Fibroblast of lung (primary cell): ENCODE measurements at places on chromosomes 11 and 22.

GRCh38 chr11:3995949-3996554 is 98.5 kb upstream of the RRM1 start:
- H3K4me3 ChIP-seq, result no peak overlapping the region
- no peak overlapping the region for H3K27ac ChIP-seq
- DNase-seq, result no peak
- no peaks in the 10 kb centered on the region for H3K4me1 ChIP-seq

DNA sequence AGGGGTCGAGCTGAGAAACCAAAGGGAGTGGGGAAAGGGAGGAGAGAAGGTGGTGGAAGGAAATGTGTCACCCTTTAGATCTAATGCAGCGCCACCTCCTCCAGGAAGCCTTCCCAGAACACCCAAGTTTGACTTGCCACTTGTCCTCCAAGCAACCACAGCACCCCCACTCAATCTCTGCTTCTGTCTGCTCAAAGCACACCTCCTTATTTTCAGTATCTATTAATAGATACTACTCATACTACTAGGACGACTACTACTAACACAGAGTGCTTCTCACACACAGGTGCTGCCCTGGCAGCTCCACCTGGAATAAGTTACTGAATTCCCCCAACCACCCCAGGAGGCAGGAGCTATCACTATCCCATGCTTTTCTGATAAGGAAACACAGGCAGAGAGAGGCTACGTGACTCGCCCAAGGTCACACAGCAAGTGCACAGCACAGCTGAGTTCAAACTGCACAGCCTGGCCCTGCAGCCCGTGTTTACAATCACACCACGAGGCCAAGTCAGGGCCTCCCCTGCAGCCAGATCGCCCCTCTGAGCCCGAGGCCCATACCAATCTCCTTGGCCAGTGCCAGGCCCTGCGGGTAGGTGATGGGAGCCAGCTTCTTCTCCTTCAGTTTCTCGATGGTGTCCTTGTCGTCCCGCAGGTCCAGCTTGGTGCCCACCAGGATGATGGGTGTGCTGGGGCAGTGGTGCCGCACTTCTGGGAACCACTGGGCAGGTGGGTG is 13.2 kb downstream of the RAC2 start:
- no peak overlapping the region for H3K4me3 ChIP-seq
- H3K27me3 ChIP-seq, result no peaks in the 10 kb centered on the region
- peaks cover 18% of the 10 kb centered on the region for H3K4me1 ChIP-seq
- no peaks in the 10 kb centered on the region for H3K36me3 ChIP-seq
- no peak overlapping the region for H3K27ac ChIP-seq
- DNase-seq, result peak; percentile 7

GRCh38 chr11:132844956-132845696 is 687.2 kb downstream of the OPCML start:
- no peaks in the 10 kb centered on the region for H3K27me3 ChIP-seq
- peak; percentile 93 for DNase-seq
- H3K4me3 ChIP-seq, result no peak overlapping the region
- H3K36me3 ChIP-seq, result no peaks in the 10 kb centered on the region
- no peak overlapping the region for H3K27ac ChIP-seq

DNA sequence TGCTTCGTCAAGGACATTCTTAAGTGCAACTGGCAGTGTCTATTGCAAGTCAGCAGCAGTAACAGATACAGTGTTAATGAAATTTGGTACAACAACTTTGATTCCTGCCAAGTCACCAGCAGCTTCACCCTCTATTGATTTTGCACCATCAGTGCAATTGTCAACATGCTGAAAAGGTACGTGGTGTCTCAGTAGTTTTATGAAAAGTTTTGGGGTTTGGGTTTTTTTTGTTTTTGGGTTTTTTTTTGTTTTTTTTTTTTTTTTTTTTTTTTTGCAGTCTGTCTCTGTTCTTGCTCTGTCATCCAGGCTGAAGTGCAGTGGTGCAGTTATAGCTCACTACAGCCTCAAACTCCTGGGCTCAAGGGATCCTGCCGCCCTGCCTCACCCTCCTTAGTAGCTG is 19.1 kb upstream of the GRIK4 start:
- H3K36me3 ChIP-seq, result no peaks in the 10 kb centered on the region
- no peaks in the 10 kb centered on the region for H3K27me3 ChIP-seq
- no peaks in the 10 kb centered on the region for H3K4me1 ChIP-seq
- DNase-seq, result no peak

GRCh38 chr22:17258015-17258787 is 39.0 kb upstream of the ADA2 start:
- H3K36me3 ChIP-seq, result no peaks in the 10 kb centered on the region
- H3K4me3 ChIP-seq, result no peak overlapping the region
- H3K27ac ChIP-seq, result no peak overlapping the region
- H3K27me3 ChIP-seq, result no peaks in the 10 kb centered on the region
- no peaks in the 10 kb centered on the region for H3K4me1 ChIP-seq

GRCh38 chr11:12042215-12042676 is 33.8 kb upstream of the DKK3 start:
- no peak overlapping the region for H3K4me3 ChIP-seq
- H3K4me1 ChIP-seq, result peaks cover 24% of the 10 kb centered on the region
- H3K27me3 ChIP-seq, result no peaks in the 10 kb centered on the region
- peak; percentile 98 for DNase-seq
- H3K36me3 ChIP-seq, result no peaks in the 10 kb centered on the region
- peak overlapping the region; percentile 76 for H3K27ac ChIP-seq

DNA sequence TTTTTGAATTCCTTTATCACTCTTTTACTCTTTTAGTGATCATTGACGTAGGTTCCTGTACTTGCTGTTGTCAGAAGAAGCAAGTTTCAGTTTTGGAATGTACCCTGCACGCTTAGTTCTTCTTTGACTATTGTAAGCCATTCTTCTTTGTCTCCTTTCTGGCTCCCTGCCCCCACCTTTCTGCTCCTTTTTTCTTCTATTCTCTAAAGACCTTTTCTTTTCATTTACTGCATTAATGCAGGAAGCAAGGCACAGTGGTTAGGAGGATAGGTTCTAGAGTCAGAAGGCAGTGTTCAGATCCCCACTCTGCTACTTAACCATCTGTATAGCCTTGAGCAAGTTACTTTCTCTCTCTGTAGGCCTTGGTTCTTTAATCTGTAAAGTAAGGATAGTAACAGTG is 33.7 kb upstream of the RAG2 start:
- H3K27me3 ChIP-seq, result no peaks in the 10 kb centered on the region
- no peaks in the 10 kb centered on the region for H3K4me1 ChIP-seq
- no peak for DNase-seq
- H3K4me3 ChIP-seq, result no peak overlapping the region
- no peaks in the 10 kb centered on the region for H3K36me3 ChIP-seq
- H3K27ac ChIP-seq, result no peak overlapping the region

GRCh38 chr11:58844361-58845005 is at the start of gene GLYATL2:
GLYATL2 (minus strand) TSS chr11:58844704; CDS start chr11:58839612, 5,092 bp downstream.
- no peaks in the 10 kb centered on the region for H3K4me1 ChIP-seq
- no peak within 1 kb of the TSS for H3K27ac ChIP-seq
- no peak within 1 kb of the TSS for H3K4me3 ChIP-seq
- H3K27me3 ChIP-seq, result no peaks in the 10 kb centered on the region
- no peak for DNase-seq

- H3K4me1 ChIP-seq, result no peaks in the 10 kb centered on the region
- no peak overlapping the region for H3K27ac ChIP-seq
- no peak for DNase-seq
These were observed 1157.5 kb downstream of the BRD1 start for GRCh38 chr22:48669986-48670716.

DNA sequence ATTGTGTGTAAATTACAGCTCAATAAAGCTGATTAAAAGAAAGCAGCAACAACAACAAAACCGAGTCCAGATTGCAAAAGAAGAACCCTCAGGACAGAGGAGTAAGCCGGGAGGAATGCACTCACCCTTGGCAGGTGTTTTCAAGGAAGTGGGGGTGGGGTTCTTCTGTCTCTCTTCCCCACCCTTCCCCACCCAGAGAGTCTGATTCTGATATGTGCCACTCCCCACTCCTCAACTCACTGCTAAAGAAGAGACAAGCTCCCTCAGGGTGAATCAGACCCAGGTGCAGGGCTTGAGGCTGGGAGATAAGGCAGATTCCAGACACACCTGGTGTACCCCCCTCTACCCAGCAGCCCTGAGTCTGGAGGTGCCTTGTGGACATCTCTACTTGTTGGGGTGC is 38.4 kb upstream of the PHF21A start:
- H3K27ac ChIP-seq, result no peak overlapping the region
- H3K36me3 ChIP-seq, result no peaks in the 10 kb centered on the region
- no peaks in the 10 kb centered on the region for H3K4me1 ChIP-seq
- H3K4me3 ChIP-seq, result no peak overlapping the region
- H3K27me3 ChIP-seq, result peaks cover 35% of the 10 kb centered on the region
- DNase-seq, result no peak

DNA sequence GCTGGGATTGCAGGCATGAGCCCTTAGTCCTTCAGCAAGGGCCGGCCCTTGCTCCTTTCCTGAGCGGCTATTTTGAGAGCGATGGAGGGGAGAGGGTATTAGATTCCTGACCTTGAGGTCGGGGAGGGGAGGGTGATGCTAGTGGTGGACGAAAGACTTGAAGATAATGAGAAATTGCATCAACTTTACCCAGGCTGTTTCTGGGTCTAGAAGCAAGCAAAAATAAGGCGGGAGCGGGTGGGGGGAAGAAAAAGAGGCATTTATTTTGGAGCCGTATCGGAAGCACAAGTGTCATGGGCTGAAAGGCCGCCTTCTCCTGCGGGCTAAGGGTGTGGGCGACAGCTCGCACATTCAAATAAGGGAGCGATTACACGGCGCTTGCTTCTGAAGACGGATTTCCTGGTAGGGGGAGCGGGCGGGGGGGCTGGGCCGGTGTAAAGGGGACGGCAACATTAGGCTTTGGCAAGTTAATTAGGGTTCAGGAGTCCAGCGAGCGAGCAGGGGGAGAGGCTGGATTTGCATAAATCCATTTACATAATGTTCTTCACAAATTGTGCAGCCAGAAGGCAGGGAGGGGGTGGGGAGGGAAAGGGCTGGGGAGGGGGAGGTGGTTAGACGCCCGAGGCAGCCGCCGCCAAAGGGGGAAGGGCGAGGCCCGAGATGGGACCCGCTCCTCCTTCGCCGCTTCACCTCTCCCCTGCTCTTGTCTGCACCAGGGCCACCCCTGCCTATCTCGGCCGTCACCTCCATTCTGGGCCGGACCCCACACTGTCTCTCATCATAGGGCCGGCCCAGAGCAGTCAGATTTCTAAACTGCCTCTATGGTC is 245.9 kb downstream of the MIAT start:
- H3K4me3 ChIP-seq, result no peak overlapping the region
- DNase-seq, result no peak
- no peaks in the 10 kb centered on the region for H3K36me3 ChIP-seq
- H3K4me1 ChIP-seq, result no peaks in the 10 kb centered on the region
- no peak overlapping the region for H3K27ac ChIP-seq

DNA sequence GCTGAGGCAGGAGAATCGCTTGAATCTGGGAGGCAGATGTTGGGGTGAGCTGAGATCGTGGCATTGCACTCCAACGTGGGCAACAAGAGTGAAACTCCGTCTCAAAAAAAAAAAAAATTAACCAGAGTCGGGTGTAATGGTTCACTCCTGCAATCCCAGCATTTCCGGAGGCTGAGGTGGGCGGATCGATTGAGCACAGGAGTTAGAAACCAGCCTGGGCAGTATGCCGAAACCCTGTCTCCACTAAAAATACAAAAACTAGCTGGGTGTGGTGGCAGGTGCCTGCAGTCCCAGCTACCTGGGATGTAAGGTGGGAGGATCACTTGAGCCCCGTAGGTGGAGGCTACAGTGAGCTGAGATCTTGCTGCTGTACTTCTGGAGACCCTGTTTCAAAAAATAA is 1.5 kb downstream of the RANGAP1 start:
- peaks cover 17% of the 10 kb centered on the region for H3K36me3 ChIP-seq
- no peak overlapping the region for H3K4me3 ChIP-seq
- H3K4me1 ChIP-seq, result peaks cover 17% of the 10 kb centered on the region
- H3K27me3 ChIP-seq, result no peaks in the 10 kb centered on the region
- peak overlapping the region; percentile 91 for H3K27ac ChIP-seq
- DNase-seq, result no peak

GRCh38 chr22:39712751-39713525 is 142.4 kb downstream of the CACNA1I start:
- H3K36me3 ChIP-seq, result no peaks in the 10 kb centered on the region
- no peak overlapping the region for H3K4me3 ChIP-seq
- no peak overlapping the region for H3K27ac ChIP-seq
- peaks cover 3% of the 10 kb centered on the region for H3K27me3 ChIP-seq
- no peaks in the 10 kb centered on the region for H3K4me1 ChIP-seq
- DNase-seq, result no peak

- no peak overlapping the region for H3K27ac ChIP-seq
- H3K4me1 ChIP-seq, result peaks cover 1% of the 10 kb centered on the region
- H3K27me3 ChIP-seq, result no peaks in the 10 kb centered on the region
- H3K4me3 ChIP-seq, result no peak overlapping the region
- no peak for DNase-seq
These were observed 23.0 kb downstream of the LRRC74B start for GRCh38 chr22:21068681-21069276.

DNA sequence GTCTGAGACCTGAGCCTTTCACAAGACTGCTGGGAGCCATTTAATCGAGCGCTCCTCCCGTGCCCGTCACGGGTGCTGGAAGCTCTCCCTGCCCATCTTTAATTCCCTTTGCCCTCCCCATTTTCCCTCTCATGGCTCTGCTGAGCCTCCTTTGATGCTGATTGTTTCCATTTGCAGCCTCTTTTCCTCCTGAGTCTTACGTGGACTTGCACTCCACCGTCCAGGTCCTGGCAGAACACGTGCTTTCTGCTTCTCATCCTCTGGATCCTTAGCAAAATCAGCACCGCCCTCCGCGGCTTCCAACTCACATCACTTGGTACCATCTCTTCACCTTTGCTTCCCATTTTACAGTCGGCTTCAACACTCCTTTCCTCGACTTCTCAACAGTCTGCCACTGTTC is 7.3 kb downstream of the IFT27 start:
- no peaks in the 10 kb centered on the region for H3K36me3 ChIP-seq
- H3K27me3 ChIP-seq, result no peaks in the 10 kb centered on the region
- no peak for DNase-seq
- no peak overlapping the region for H3K27ac ChIP-seq
- H3K4me1 ChIP-seq, result no peaks in the 10 kb centered on the region

DNA sequence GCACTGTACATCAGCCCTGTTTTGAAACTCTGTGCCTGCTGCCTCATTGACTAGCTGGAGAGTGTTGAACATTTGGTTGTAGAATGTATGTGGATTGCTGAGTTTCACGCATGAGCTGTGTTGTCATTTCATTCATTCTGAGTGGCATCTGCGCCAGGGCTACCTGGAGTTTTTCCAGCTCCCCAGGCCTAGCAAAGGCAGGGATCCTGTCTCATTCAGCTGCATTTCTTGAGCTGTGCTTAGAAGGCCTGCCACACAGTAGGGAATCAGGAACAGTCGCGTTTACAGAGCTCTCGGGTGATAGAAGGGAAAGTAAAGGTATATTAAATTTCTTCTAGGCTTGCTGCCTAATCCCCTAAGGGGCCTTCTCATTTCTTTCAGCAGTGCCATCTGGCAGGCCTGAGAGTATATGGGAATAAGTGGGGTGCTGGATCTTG is 44.3 kb downstream of the PTPRJ start:
- H3K4me1 ChIP-seq, result no peaks in the 10 kb centered on the region
- H3K27me3 ChIP-seq, result no peaks in the 10 kb centered on the region
- no peak for DNase-seq
- H3K27ac ChIP-seq, result no peak overlapping the region
- no peaks in the 10 kb centered on the region for H3K36me3 ChIP-seq
- H3K4me3 ChIP-seq, result no peak overlapping the region

- no peaks in the 10 kb centered on the region for H3K4me1 ChIP-seq
- no peaks in the 10 kb centered on the region for H3K36me3 ChIP-seq
- no peak overlapping the region for H3K4me3 ChIP-seq
- no peaks in the 10 kb centered on the region for H3K27me3 ChIP-seq
- no peak overlapping the region for H3K27ac ChIP-seq
- DNase-seq, result no peak
These were observed 70.0 kb upstream of the ALX4 start for GRCh38 chr11:44380009-44380313.

GRCh38 chr11:30513087-30513486 is 73.1 kb downstream of the MPPED2 start:
- no peak overlapping the region for H3K4me3 ChIP-seq
- H3K4me1 ChIP-seq, result no peaks in the 10 kb centered on the region
- H3K27me3 ChIP-seq, result no peaks in the 10 kb centered on the region
- H3K27ac ChIP-seq, result no peak overlapping the region
- no peaks in the 10 kb centered on the region for H3K36me3 ChIP-seq
